SW 1271 (cell line): ENCODE measurements at places on chromosomes 1 and 21.

- DNase-seq: no peak
Observed at GRCh38 chr1:109294481-109294880, 11.5 kb upstream of the PSRC1 start.

DNA sequence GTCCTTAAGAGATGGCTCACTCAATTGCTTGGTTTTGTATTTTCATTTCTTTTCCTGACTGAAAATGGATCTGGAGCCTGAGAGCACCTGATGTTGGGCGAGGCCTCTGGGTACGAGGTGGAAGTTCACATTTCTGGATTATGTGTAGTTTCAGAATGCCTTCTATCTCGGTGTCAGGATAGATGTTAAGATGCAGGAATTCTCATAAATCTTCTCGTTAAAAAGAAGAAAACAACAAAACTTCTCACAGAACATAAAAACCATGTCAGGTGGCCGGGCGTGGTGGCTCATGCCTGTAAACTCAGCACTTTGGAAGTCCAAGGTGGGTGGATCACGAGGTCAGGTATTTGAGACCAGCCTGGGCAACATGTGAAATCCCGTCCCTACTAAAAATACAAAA lies 101.8 kb downstream of the RHOU start:
- DNase-seq: no peak

DNA sequence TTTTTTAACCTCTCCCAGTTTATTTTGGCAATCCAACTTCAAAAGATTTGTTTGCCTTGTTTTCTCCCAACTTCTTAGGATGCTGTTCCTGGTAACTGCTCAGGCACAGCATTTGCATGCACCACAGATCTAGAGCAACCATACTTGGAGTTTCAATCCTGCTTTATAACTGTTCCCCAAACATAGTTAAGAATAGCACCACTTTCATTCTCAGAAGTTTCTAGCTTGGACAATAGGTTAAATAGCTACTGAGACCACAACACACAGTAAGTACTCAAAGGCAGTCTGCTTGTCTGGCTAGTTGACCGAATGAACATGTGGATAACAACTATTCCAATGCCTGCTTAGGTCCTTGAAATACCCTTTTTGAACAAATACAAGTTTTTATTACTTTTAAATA lies 76.8 kb downstream of the FOXJ3 start:
- DNase-seq: no peak

DNA sequence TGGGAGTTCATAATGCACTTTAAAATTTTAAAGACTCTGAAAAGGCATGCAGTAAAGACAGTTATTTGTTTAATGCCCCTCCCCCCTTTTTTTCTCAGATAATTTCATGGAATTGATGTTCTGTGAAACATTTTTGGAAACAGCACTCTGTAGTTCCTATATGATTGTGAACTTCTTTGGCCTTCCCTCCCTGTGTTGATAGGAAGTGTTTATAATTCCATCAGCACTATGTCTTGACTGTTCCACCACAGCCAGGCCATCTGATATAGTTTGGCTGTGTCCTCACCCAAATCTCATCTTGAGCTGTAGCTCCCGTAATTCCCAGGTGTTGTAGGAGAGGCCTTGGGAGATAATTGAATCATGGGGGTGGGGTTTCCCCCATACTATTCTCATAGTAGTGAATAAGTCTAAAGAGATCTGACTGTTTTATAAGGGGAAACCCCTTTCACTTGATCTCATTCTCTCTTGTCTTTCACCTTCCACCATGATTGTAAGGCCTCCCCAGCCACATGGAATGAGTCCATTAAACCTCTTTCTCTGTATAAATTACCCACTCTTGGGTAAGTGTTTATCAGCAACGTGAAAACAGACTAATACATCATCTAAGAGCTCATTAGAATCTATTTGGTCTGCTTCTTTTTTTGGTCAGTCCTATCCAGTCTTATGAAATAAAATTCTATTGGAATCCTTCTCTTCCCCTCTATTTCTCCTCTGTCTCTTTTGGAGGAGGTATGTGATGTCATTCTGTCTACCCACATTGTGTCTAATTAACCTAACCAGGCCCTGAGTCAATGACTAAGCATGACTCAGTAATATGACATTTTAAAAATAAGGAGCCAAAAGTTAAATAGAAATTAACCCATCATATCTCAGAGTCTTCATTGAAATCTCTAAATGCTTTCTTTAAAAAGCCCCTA lies 8.9 kb downstream of the CCDC185 start:
- DNase-seq: no peak

DNA sequence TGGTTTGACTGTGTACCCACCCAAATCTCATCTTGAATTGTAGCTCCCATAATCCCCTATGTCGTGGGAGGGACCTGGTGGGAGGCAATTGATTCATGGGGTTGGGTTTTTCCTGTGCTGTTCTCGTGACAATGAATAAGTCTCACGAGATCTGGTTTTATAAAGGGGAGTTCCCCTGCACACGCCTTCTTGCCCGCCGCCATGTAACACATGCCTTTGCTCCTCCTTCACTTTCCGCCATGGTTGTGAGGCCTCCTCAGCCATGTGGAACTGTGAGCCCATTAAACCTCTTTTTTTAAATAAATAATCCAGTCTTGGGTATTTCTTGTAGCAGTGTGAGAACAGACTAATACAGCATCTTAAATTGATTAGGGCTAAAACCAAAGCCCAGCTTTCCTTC lies 22.6 kb upstream of the RERE start:
- DNase-seq: no peak

- DNase-seq: no peak
Observed at GRCh38 chr1:25900219-25900618, 6.0 kb downstream of the STMN1 start.
